ENCODE measurements at places on chromosomes 2 and 18.

GRCh38 chr2:23721454-23721826, 205.5 kb downstream of the ATAD2B start:
- no peak for DNase-seq

- DNase-seq: no peak
These were observed 444.3 kb downstream of the SLC4A3 start for GRCh38 chr2:220071696-220072095.

DNA sequence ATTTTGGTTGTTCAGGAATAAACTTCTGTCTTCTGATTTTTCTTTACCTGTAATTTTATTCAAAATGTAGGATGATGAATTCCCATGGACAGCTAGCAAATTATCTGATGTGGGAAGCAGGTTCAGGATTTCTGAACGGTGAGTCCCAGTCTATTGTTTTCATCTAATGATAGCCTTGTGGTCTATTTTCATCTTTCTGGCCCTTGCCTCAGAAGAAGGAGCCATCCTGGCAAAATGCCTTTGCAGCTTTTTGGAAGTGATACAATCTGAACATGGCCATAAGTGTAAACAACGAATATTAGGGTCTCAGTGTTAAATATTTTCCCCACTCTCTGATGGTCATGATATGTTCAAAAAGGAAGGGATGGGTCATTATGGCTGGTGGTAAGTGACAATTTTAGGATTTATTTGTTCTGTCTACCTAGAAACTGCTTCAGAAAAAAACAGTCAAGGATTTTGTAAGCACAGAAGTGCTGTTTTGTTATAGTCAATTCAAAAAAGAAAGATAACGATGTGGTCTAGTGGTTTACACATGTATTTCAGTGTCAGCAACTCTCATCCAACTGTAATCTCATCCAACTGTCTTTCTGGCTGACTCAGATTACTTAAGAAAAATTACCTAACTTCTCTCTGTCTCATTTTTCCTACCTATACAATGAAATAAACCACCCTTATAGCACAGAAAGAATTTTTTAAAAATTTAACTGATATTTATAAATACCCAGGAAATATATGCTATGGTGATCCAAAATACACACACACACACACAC, 272.6 kb upstream of the ERBB4 start:
- DNase-seq: no peak

DNA sequence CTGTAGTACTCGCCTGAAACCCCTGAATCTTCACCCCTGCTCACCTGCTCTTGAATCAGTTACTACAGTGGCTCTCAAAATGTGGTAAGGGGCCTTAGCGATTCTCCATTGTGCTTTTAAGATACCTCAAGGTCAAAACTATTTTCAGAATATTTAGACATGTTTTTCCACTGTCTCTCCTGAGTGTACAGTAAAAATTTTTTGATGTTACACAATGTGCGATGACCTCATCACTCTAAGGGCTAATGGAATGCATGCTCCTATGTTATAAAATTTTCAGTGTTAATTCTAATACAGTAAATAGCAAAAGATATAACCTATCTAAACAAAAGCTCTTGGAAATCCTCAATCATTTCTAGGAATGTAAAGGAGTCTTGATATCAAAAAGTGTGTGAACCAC, 336.9 kb upstream of the PKDCC start:
- no peak for DNase-seq

- DNase-seq: no peak
These were observed 43.8 kb downstream of the LPIN1 start for GRCh38 chr2:11790228-11790627.

GRCh38 chr2:126973745-126974144, 75.1 kb downstream of the TEX51 start:
- DNase-seq: no peak

DNA sequence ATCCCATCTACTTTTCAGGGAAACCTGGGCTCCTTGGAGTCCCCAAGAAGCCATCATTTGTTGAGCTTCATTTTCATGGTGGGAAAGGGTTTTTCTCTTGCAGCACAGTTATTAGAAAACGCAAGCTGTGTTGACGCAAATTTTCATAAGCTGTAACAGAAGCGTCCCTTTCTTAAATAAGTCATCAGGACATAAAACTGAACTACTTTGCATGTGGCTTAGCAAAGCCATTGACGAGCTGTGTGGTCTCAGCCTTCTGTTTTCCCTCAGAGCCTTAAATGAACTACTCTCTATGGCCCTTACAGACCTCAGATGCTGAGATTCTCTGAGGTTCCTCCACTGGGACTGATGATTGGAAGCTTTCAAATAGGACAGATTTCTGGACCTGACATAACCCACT, 85.1 kb downstream of the ARL4C start:
- DNase-seq: no peak

DNA sequence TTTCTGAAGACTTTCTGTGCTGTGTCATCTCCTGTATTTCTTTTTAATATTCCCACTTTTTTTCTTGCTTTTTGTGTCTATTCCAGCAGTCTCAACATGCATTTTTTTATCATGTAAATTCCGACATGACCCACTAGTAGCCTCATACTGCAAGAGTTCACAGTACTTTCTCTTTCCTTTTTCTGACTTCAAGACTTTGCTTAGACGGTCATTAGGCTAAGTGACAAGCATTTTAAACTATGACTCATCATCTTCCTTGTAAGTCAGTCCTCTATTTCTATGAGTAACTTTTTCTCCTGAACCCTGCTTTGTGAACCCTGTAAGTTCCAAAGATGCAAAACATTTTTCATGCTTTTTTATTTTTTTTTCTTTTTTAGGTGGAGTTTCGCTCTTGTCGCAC, 381.2 kb downstream of the TXNL1 start:
- DNase-seq: no peak

DNA sequence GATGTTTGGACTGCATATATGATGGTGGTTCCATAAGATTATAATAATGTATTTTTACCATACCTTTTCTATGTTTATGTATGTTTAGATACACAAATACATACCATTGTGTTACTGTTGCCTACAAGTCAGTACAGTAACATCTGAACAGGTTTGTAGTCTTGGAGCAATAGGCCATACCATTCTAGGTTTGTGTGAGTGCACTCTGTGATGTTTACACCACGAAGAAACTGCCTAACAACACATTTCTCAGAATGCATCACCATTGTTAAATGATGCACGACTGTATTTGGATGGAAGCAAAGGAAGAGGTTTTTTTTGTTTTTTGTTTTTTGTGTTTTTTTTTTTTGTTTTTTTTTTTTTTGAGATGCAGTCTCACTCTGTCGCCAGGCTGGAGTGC, 9.5 kb downstream of the DUSP19 start:
- no peak for DNase-seq

DNA sequence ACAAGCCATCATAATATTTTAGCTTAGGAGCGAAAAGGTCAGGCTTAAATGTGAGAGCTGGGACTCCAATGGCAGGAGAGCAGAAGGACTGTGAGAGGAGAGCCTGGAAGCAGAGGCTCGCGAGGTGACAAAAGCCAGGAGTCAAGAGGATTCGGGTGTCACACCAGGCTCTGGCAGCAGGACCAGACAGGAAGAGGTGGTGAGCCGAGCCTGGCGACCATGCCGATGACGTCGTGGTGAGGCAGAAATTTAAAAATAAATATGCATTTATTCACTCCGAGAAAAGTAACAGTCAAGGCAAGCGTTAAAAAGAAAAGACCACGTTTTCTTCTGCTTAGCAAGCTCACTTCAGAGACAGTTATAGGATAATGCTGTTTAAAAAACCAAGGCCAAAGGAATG, 31.3 kb upstream of the ZNF236 start:
- DNase-seq: no peak

DNA sequence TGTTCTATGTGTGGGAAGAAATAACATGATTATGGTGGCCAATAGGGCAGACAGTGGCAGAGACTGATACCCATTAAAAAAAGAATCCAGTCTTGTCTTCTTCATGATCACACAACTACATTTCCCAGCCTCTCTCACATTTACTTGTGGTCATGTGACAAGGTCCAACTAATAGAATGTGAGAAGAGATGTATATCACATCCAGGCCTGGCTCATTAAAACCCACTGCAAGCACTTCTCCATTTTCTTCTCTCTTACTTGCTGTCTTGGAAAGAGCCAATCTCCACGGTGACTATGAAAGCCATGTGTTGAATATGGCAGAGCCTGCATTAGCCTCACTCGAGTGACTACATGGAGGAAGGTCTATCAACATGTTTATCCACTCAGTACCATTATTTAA, 306.2 kb upstream of the ZEB2 start:
- DNase-seq: no peak

GRCh38 chr2:96655526-96655925, 13.0 kb downstream of the FER1L5 start:
- DNase-seq: no peak

GRCh38 chr2:68799140-68800026, 64.8 kb downstream of the ARHGAP25 start:
- no peak for DNase-seq

DNA sequence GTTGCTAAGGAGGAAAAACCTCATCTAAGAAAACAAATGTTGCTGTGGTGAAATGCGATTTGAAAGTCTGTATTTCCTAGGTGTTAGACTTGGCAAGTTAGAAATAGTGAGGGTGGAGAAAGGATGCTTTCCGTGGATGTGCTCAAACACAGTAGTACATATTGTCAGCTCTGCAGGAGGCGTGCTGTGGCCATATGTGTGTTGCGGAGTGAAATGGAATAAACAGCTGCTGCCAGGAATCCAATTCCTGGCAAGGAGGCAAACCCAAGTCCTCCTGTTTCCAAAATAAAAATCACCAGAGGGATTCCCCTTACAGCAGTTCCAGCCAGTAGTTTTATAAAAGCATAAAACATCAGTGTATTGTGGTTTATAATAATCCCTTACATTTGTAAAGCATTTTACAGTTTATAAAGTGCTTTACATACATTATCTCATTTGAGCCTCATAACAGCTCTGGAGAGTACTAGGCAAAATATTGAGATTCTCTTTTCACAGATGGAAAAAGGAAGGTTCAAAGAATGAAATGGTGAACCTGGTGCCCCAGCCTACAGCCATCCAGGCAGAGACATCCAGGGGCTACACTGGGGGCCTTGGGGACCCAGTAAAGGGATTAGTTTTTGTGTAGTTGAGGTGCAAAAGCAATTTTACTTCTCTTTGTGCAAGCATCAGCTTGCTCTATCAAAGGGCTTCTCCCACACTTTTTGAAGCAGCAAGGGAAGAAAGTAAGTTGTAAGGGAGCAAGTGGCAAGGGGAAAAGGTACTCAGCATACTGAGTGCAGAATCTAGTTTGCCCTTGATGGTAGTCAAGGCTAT, 206.0 kb downstream of the AGPS start:
- DNase-seq: no peak

- no peak for DNase-seq
These were observed 33.8 kb downstream of the ZNF519 start for GRCh38 chr18:14098428-14098827.

- DNase-seq: no peak
These were observed 230.8 kb upstream of the LINC00305 start for GRCh38 chr18:64379662-64380061.

DNA sequence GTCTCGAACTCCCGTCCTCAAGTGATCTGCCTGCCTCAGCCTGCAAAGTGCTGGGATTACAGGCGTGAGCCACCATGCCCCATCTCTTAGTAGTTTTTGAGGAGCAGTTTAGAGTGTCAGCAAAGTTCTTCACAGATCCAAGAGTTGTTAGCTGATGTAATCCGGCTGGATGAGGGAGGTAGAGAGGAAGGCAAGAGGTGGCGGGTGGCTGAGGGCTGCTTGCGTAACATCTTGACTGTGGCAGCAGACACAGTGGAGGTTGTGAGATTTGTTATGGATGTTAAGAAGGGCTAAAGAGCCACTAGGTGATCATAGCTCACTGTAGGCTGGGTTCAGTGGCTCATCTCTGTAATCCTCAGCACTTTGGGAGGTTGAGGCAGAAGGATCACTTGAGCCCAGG, 19.5 kb upstream of the FAM136A start:
- DNase-seq: no peak

GRCh38 chr2:227308784-227309183, 16.3 kb upstream of the MFF start:
- DNase-seq: no peak
